Right atrium auricular region (tissue), 2 donors: ENCODE measurements at places on chromosomes 2 and 18. TPM values are rescaled to one million over a fixed set of nuclear protein-coding genes. Genes with fewer than 3 reads are reported as not detected.
A peak's percentile ranks its signal among the peaks of the same experiment; 100 is the strongest.

Gene DNER
- 28.4 TPM for total RNA-seq

Gene ANKRD30BL
- total RNA-seq, result not detected

Gene NMS
- total RNA-seq, result not detected

Gene EPHA4
- total RNA-seq, result 74.2 TPM

Gene CSRNP3
- 1.3 TPM for total RNA-seq

Gene TUBB8B
- total RNA-seq, result not detected

Gene NEU2
- total RNA-seq, result not detected

Gene CPO
- not detected for total RNA-seq

Gene STEAP3
- 8.2 TPM for total RNA-seq

Gene ESPNL
- 0.26 TPM for total RNA-seq

Gene HOXD12
- total RNA-seq, result not detected

Gene SCYGR8
- total RNA-seq, result not detected

Gene KCNG2
- total RNA-seq, result not detected

Gene RUFY4
- total RNA-seq, result 0.12 TPM

Gene TUBA3E
- 1.6 TPM for total RNA-seq

Gene SOWAHC
- total RNA-seq, result 5.3 TPM

GRCh38 chr2:201128933-201129505, 13.1 kb downstream of the CFLAR start:
- DNase-seq, result no peak

DNA sequence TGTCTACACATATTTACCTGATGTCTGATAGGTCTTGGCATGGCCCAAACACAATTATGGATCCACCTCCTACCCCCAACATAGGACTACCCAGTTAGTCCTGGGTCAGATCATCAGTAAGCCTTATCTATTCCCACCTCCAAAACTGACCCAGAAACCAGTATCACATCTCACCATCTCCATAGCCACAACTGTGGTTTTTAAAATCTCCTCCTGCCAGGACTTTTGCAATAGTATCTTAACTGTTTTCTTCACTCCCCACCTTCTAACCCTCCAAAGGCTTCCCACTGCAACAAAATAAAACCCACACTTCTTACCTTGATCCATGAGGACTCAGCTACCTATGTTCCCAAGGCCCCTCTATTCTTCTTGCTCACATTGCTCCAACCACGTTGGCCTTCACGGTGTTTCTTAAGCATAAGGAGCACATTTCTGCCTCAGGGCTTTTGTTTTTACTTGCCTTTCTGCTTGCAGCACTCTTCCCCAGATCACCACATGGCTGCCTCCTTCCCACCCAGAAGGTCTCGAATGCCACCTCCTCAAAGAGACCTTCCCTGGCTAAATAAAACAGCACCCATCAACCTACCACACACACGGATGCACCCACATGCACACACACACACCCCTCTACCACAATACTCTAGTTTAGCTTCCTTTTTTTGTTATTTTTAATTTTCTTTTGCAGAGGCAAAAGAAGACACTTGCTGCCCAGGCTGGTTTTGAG, 125.9 kb upstream of the SLC1A4 start:
- no peak for DNase-seq

GRCh38 chr2:112277596-112278220, 2.3 kb downstream of the ZC3H6 start:
- no peak for DNase-seq

DNA sequence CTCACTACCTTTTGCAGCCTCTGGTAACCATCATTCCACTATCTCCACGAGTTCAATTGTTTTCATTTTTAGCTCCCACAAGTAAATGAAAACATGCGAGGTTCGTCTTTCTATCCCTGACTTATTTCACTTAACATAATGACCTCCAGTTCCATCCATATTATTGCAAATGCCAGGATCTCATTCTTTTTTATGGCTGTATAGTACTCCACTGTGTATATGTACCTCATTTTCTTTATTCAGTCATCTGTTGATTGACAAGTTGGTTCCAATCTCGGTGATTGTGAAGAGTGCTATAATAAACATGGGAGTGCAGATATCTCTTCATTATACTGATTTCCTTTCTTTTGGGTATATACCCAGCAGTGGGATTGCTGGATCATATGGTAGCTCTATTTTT, 16.9 kb downstream of the IL1RN start:
- DNase-seq, result no peak

GRCh38 chr2:195312662-195313061, 344.4 kb upstream of the SLC39A10 start:
- DNase-seq, result no peak

GRCh38 chr2:146912536-146912935, 932.3 kb upstream of the ACVR2A start:
- DNase-seq, result no peak

DNA sequence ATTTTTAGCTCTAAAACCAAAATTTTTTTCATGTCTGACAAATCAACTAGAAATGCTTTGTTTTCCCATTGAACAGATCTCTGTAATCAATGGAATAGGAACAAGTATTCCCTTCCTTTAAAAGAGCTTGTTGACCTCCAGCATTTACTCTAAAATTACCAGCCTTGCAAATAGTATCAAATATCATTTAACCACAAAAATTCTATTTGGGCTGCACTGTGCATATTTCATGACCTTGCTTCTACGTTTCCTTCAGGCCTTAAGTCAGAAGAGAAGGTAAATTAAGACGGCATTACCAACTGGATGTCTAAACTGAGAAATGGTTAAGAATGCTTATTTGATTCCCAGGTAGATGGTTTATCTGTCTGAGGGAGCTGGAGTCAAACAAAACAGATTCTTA, 33.3 kb upstream of the NRXN1 start:
- DNase-seq, result no peak

GRCh38 chr2:178195390-178196166, 1.3 kb downstream of the OSBPL6 start:
- DNase-seq, result no peak

GRCh38 chr18:5075297-5075696, 121.8 kb downstream of the AKAIN1 start:
- DNase-seq, result no peak

DNA sequence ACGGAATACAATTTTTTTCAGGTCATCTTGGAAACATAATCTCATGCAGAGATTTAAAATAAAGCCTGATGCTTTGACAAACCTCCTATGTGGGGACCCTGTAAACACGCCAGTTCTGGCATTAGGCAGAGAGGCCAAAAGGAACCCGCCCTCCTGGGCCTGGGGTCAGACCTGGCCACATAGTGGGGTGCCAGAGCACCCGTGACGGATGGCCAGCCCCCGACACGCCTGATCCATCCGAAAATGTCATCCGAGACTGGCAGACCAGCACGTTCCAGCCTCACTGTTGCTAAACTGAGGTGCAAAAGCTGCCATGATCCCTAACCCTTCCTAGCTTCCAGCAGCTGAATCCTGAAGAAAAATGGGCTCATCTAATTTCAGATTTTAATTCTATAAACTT, 222.6 kb upstream of the SALL3 start:
- DNase-seq, result no peak

GRCh38 chr2:11790228-11790627, 43.8 kb downstream of the LPIN1 start:
- DNase-seq, result no peak

GRCh38 chr18:36623681-36624190, 205.1 kb downstream of the TPGS2 start:
- DNase-seq, result peak; percentile 9

DNA sequence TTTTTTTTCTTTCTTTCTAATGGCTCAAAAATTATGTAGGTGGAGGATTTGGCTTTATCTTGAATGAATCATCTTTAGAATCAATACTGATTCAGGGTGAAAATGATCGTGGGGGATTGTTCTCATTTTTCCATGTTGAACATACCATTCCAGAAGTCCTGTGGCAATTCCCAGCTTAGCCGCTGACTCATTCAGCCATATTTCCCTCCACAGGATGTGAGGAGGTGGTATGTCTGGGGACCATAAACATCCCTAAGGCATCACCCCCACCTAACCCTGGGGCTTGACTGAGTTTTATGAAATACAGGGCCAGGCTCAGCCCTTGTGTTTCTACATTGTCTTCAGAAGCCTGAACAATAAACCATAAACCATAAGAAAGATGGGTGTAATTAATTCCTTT, 92.7 kb upstream of the FN1 start:
- DNase-seq, result no peak

DNA sequence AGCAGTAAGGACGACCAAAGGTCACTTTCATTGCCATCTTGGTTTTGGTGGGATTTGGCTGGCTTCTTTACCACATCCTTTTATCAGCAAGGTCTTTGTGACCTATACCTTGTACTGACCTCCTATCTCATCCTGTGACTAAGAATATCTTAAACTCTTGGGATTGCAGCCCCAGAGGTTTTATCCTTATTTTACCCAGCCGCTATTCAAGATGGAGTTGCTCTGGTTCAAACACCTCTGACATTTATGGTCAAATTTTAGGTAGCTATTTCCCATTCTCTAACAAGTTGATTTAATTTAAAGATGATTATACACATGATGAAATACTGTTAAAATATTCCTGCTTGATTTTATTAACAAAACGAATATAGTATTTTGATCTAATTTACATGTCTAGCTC, 326.1 kb downstream of the ARHGAP15 start:
- DNase-seq, result no peak

- DNase-seq, result peak; percentile 81
These were observed 87.3 kb downstream of the ACAA2 start for GRCh38 chr18:49725809-49726674.

DNA sequence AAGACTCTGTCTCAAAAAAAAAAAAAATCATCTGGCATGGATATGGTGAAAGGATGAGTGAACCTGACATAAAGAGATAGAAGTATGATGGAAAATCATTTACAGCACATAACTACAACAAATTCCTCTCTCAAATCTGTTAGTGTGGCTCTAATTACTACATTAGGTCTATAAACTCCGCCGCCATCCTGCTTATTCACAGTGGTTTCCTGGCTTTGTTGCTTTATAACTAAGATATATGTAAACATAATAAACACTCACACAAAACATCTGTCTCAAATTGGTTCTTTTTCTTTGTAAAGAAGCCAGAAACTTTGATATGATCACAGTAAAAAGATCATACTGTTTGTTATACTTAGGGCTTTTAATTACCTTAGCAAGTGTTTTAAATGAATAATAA, 412.6 kb upstream of the FAM98A start:
- no peak for DNase-seq

GRCh38 chr2:240946046-240946445, 39.9 kb downstream of the CROCC2 start:
- DNase-seq, result no peak

DNA sequence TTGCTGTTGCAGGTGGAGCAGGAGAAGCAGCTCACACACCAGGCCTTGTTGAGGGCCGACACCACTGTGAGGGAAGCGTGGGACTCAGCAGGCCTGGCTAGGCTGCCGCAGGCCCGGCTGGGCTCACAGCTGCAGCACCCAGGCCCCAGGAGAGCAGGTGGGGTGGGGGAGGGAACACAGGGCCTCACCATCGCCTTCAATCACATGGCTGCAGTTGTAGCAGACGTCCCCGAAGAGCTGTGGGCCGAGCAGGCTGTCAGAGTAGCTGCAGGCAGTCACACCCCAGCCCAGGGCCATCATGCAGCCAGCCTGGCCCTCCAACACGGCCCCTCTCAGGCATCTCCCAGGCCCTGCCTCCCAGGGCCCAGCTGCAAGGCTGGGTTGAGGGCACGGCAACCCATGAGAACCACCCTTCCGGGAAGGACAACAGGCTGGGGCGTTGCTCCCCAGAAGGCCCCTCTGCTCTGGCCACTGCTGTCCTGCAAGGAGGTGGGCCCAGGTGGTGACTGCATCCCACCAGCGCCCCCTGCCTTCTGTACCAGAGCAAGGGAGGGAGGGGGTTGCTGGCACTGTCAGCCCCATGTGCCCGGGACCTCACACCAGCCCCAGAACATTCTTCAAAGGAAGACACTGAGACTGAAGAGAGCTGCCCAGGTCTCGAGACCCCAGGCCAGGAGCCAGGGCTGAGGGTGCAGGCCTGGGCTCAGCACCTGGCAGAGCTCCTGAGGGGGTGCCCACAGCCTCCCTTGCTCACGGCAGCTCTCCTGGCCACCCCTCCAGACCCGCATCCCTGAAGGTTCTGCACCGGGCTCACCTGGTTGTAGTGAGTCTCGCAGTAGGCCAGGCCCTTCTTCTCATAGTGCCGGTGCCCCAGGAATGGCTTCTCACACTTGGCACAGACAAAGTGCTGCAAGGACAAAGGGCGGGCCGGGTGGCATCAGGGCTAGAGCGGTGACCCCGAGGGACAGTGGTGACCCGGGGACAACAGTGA, 5.6 kb upstream of the GPR17 start:
- DNase-seq, result no peak

- no peak for DNase-seq
These were observed 43.5 kb downstream of the DOK6 start for GRCh38 chr18:69444221-69444620.

GRCh38 chr2:209614690-209615369, 156.8 kb upstream of the UNC80 start:
- no peak for DNase-seq

DNA sequence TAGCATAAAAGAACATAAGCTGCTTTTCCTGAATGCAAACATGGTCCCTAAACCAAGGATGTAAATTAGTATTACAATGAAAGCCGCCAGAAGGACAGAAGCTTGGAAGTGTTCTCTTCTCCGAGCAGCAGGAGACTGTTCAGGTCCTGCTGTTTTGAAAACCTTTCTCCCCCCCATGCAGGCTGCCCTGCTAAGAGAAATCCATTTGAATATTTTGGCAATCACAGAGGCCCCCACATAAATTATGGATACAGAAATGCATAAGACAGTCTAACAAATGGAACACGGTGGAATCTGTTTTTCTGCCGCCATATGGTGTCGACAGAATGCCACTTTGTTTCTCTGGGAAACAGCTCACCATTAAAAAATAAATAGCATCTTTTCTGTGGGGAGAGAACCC, 600.4 kb upstream of the KLHL29 start:
- no peak for DNase-seq

DNA sequence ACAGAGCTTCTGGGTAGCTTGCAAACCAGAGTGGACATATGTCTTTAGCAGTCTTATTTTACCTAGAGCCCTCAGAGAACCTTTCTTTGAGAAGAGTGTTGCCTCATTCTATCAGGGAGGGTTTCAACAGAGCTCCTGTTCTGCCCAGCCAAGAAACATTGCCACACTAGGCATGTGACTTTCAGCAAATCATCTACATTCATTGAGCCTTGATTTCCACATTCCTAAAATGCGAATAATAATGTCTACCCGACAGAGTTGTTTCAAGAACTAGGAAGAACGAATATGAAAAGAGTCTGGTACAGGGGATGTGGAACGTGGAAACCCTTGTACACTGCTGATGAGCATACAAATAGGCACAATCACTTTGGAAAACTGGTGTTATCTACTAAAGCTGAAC, 7.8 kb upstream of the PRKAG3 start:
- DNase-seq, result no peak

- no peak for DNase-seq
These were observed 41.1 kb downstream of the DHRS9 start for GRCh38 chr2:169110419-169110818.
